Panc1 (cell line): ENCODE measurements at places on chromosomes 11 and 22.

DNA sequence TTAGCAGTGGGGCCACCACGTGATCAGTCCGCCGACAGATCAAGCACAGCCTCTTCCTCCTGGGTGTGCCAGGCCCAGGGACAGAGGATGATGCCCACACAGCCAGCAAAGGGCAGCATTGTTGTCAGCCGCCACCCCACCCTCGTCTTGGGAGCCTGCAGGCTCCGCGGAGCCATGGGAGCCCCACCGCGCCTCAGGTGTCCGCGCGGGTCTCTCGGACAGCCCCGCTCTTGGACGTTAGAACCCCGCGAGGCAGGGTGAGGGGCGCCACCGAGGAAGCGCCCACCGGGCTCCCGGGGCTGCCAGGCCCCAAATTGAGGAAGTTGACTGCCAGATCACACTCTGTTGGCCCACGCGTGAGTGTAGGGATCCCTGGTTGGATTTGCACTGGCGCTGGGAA is 83.9 kb upstream of the MS4A8 start:
- no peak for DNase-seq

- no peak for DNase-seq
These were observed 590 bp upstream of the IFITM10 start for GRCh38 chr11:1750840-1751530.

GRCh38 chr22:50027639-50028537 is 15.3 kb upstream of the IL17REL start:
- DNase-seq = no peak

DNA sequence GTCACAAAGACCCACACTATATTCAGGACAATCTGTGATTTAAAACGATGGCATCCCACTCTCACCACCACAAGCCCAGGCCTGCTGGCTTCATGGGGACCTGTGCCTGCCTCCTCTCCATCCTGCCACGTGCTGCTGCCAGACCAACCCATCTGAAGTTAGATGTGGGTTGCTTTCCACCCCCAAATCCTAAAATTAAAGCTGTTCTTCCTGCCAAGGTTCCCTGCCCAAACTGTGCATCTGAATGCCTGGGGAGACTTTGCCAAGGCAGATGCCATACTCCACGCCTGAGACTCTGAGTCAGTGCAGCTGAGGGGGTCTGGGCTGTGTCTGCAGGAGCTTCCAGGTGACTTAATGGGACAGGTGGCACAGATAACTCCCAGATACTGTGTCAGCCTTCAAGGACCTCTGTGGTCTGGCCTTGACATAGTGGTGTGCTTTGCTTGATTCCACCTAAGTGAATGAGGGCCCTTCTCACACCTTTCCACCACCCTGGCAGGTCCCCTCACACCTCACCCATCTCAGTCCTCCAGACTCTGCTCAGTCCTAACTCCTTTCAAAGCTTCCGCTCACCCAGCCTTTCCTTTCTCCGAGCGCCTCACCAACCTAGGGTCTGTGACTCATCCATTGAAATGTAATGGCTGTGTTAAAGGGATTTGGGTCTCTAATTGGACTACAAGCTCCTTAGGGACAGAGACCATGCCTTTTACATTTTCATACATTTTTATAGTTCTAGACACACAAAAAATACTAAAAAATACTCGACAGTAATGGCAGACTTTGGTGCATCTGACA is 18.6 kb downstream of the ADAMTS8 start:
- DNase-seq = no peak

DNA sequence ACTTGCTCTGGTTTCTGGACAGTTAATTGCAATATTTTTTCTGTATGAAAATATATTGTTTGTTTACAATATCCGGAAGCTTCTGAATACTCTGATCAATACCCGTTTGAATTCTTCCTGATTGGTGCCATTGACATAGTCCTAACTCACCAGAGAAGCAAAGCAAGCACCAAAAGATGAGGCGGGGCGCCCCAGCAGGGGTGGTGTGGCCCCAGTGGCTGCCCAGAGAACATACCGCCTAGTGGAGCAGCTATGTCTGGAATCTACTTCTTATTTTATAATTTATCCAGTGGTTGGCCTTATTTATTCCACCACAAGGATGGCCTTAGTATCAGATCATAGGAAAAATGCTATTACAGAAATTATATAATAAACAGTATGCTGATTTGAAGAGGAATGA is 610.7 kb downstream of the JRKL start:
- DNase-seq = no peak

DNA sequence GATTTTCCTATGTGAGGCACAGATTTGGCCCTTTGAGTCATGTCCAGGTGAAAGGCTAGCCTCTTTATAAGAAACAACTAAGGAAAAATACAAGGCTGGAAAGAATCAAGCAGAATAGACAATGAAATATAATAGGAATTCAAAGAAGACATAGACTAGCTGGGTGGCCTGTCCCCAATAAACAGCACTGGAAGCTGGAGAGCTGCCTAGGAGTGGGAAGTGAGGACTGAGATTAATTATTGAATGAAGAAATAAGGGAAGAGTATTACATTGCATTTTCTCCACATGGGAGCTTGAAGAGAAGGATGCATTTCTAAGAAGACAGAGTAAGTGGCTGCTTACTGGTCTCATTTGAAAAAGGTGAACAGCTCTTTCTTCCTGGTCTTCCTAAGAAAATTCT is 100.0 kb downstream of the CCDC34 start:
- DNase-seq = no peak

- no peak for DNase-seq
These were observed 19.3 kb downstream of the OR52A5 start for GRCh38 chr11:5118893-5119292.

GRCh38 chr11:64489831-64490441 is 101.1 kb upstream of the SLC22A12 start:
- no peak for DNase-seq

GRCh38 chr11:109971184-109971523 is 122.0 kb upstream of the ZC3H12C start:
- no peak for DNase-seq

GRCh38 chr22:42630901-42631602 is 9.3 kb downstream of the ATP5MGL start:
- DNase-seq = no peak

DNA sequence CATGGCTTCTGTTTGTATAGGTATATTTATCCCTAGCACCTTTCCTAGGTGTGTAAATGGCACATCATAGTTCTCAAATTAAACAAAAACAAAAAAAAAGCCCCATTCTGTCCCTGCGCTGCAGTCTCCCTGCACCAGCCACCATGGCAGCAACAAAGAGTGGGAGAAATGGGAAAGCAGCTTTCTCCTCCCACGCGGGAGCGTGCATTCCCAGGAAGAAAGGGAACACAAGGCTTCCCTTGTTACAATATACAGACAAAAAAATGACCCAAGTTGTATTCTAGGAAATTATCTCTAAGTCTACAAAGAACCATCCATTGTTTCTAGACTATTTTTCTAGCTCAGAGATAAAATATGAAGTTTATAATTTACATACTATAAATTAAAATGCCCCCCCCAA is 16.1 kb upstream of the TMPRSS5 start:
- no peak for DNase-seq

GRCh38 chr11:128772814-128773213 is 78.9 kb downstream of the FLI1 start:
- DNase-seq = no peak

GRCh38 chr11:132519241-132519815 is 1013.0 kb downstream of the OPCML start:
- no peak for DNase-seq

DNA sequence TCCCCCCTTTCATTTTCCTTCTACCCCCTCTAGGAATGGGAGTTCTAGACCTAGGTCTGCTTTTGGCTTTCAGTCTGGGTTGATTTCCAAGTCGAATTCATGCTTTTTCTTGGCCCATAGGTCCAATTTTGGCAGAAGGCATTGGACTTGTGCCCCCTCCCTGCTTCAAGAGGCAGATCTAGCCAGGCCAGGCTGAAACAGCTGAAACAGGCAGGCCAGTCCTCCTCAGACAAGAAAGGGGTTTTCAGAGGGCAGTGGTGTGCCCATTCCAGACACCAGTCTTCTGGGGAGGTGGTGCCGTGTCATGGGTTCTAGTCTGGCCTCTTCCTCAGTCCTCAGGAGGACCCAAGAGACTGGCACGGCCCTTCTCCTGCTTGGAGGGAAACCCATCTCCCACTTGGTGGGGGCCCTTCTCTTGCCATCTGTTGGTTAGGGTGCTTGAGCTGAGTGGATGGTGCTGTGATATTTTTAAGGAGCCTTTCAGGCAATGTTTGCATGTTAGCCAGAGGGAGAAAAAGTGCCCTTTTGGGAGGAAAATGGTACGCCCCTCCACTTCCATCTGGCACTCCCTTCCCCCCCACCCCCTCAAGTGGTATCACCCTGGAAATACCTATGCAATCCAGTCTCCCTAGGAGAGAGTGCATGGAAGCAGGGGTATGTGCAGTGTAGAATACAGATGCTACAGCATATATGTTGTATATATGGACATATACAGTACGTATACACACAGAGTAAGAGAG is 53.6 kb downstream of the SYT13 start:
- no peak for DNase-seq

DNA sequence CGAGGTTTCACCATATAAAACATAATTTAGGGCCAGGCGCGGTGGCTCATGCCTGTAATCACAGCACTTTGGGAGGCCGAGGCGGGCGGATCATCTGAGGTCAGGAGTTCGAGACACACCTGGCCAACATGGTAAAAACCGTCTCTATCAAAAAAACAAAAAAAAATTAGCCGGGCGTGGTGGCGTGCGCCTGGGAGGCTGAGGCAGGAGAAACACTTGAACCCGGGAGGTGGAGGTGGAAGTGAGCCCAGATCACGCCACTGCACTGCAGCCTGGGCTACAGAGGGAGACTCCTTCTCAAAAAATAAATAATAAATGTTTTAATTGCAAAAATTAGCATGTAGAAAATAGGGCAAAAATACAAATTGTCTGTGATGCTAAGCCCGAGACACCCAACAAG is 993 bp upstream of the SFI1 start:
- no peak for DNase-seq

DNA sequence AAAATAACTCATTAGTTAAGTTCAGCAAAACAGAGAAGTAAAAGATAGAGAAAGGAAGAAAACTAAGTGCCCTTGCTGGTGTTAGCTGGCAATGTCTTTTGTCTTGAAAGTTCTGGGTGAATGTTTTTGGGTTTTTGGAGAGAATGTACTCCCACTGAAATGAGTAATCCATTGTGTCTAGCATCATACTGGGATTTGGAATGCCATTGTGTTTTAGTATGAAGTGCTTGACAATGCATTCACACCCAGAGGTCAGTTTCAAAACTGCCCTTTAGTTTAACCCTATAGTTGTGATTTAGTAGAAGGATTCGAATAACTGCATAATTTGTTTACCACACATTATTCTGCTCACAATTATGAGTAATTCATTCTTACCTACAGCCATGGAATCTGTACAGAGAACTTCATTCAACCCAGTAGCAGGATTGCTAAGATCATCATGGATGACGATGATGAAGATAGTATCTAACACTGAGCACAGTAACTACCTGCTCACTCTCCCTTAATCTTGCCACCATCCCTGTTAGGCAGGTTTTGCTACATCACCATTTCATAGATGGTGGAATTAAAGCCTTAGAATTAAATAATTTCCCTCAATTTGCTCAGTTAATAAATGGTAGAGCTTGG is 33.9 kb downstream of the MAML2 start:
- DNase-seq = no peak

DNA sequence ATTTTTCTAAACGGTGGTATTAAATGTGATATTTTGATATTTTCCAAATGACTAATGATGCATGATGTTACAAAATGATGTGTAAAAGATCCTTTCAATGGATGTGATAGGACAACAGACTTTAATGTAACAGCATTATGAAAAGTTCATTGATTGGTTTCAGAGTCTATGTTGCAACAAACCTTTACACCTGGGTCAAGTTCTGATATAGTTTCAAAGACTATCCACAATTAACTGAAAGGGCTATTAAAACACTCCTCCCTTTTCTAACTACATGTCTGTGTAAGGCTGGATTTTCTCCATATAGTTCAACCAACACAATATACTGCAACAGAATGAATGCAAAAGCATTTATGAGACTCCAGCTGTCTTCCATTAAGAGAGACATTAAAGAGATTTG is 35.7 kb downstream of the SMCO4 start:
- DNase-seq = no peak

GRCh38 chr11:3139481-3140290 is 25.4 kb downstream of the OSBPL5 start:
- DNase-seq = no peak

GRCh38 chr22:29163808-29164207 is 41.9 kb upstream of the EMID1 start:
- DNase-seq = no peak

- DNase-seq = no peak
These were observed 72.2 kb downstream of the CCDC73 start for GRCh38 chr11:32722255-32722654.

GRCh38 chr11:126359431-126360048 is 4.1 kb downstream of the ST3GAL4 start:
- DNase-seq = no peak

DNA sequence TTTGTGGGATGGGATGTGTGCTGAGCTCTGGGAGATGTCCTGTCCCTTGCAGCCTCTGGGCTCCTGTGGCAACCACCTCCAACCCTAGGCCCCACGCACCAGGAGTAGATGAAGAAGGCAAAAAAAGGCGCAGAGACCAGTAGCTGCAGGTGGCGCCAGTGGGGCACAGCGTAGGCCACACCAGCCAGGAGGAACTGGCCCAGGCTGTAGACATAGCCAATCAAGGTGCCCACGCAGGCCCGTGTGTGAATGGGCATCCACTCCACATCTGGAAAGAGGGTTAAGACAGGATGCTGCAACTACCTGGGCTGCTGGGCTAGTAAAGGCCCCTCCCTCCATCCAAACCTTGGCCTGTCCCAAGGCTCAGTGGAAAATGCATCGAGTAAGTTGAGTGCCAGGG is 3.0 kb downstream of the SLC22A6 start:
- no peak for DNase-seq

DNA sequence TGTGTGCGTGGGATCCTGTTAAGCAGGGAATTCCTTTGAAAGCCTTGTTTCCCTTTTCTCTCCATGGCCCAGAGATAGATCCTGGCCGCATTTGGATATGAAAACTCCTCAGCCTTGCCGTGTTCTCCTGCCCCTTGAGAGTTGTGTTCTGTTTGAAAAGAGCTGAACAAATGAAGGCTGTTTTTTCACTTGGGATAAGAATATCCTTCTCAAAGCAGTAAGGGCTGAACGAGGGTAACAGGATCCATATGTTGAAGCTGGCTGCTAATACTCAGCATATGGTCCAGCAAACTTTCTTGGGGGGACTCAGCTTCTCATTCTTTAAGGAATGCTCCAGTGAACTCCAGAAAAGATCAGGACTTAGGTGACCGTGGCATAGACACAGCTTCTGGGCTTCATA is 114.5 kb upstream of the TTC12 start:
- no peak for DNase-seq

DNA sequence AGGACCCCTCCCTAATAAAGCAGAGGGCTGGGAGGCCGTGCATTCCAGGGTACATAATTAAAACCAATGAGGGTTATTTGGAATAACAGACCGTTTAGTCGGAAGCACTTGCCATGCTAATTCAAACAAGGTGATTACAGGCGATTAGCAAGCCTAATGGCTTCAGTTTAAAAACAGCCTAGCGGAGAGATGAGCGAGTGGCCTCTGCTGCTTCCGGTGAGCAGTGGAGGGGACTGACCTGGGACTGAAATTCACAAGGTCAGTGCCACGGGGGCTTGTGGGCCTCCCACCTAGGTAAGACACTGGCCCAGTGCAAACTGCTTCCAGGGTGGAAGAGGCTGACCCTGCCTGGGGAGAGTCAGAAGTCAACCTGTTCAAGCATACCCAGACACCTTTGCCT is 56.8 kb upstream of the ALX4 start:
- no peak for DNase-seq
